Dermis microvascular lymphatic vessel endothelial cell (primary cell): ENCODE measurements at places on chromosomes 5 and 9. TPM values are rescaled to one million over a fixed set of nuclear protein-coding genes. Genes with fewer than 3 reads are reported as not detected.

DNA sequence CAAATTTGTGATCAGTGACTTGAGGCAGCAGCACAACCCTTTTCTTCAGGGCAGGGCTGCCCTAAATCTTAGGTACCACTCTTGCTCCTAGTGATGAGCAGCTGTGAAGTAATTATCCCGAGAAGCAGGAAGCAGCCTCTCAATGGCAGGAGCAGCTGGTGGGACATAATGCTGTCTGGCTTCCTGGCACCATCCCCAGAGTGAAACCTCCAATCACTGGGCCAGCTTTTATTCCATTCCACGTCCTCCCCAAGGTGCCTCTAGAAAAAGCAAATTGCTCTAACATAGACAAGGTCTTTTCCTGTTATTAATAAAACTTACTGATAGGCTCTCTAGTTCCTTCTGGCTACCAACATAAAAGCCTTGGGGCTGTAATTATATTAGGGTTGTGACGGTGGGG, 154.0 kb downstream of the FRMD3 start:
- DNase-seq, result no peak

GRCh38 chr9:126452106-126452505, 125.5 kb downstream of the MVB12B start:
- no peak for DNase-seq

TMEM232 gene
- 0.13 and 0.26 TPM in 2 replicates for total RNA-seq

PCSK5 gene
- 1.0 and 1.5 TPM in 2 replicates for total RNA-seq
